ENCODE measurements at places on chromosomes 1 and 21.

- no peak for DNase-seq
Observed at GRCh38 chr1:235018720-235019444, 109.8 kb downstream of the TOMM20 start.

- no peak for DNase-seq
Observed at GRCh38 chr1:94142022-94142421, 21.1 kb upstream of the ABCA4 start.

DNA sequence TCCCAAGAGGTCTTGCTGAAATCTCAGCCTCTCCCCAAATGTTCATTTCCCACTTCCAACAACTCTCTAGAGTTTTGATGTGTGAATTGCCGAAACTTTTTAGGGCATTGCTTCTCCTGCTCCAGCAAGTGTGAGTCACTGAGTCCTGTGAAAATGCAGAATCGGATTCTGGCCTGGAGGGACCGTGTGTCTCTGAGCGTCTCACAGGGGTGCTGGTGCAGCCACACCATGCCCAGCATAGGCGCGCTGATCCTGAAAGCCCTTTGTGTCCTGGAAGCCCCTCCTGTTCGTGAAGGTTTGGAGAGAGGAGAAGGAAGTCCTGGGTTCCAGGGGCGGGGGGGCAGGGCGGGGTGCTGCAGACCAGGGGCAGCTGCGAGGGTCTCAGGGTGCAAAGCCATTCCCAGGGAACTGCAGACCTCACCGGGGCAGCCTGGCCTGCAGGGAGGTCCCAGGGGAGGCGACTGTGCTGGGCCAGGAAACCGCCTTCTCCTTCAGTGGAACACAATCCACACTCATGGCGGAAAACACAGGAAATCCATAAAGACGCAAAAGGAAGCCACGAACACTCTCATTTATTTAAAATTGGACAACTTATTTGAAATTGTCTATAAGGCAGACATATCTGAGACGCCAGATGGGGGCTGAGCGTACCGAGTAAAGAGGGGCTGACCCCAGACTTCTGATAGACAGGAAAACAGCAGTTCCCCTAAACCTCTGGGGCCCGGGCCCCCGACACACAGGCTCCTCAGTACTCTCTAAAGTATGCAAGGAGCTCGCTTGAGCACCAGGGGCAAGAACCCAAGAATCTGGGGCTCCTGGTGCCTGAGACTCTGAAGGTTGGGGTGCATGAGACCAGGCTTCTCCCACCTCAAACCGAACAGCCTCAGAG lies 43.5 kb upstream of the ADARB1 start:
- DNase-seq, result no peak

DNA sequence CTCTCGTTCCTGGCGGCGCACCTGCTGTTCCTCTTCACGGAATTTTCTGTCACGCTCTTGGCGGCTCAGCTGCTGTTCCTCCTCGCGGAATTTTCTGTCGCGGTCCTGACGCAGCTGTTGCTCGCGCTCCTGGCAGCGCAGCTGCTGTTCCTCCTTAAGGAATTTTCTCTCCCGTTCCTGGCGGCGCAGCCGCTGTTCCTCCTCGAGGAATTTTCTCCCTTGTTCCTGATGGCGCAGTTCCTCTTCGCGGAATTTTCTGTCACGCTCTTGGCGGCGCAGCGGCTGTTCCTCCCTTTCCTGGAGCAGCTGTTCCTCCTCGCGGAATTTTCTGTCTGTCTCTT lies 6.4 kb downstream of the TCHH start:
- no peak for DNase-seq

DNA sequence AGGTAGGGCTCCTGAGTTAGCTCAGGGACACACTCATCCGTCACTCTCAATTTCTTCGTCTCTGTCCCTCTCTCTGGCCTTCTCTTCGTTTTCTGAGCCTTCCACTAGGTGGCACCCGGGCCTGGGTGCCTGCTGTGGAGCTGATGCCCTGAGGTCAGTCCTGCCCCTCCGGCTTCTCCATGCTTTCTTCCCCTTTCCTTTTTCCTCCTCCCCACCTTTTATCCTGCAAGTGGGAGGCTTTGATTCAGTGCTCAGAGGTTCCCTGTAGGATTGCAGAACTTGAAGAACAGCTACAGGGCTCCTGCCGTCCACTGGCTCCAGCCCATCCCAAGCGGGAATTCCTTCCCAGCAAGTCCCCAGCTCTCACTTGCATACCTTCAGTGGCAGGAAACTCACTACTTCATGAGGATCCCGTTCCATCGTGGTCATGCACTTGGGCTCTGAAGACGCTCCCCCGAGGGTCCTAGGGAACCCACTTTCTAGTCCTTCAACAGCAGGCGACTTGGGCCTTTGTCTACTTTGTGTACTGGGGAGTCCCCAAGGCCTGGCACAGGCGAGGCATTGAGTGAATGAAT lies 45.6 kb downstream of the SRRM1 start:
- DNase-seq, result peak; percentile 60

- DNase-seq, result no peak
Observed at GRCh38 chr1:51699391-51699790, 82.5 kb downstream of the OSBPL9 start.

GRCh38 chr1:8813016-8813763 lies 4.2 kb downstream of the RERE start:
- DNase-seq, result no peak

DNA sequence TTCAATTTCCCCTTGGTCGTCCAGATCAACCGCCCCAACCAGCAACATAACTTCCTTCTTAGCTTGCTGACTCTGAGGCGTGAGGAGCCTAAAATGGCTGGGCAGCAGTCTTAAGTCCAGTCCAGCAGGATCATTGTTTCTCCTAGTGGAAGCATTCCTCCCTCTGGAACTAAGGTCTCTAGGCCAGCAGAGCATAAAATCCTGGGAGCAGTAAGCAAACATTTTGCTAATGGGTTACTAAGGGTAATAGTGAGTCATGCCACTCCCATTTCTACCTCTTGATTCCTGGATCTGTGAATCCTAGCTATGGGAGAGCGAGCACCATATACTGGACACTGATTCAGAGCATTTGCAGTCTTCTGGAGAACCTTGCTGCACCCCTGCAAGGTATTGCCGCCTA lies 59.9 kb downstream of the ADSS2 start:
- no peak for DNase-seq

GRCh38 chr1:236552901-236553300 lies 29.1 kb downstream of the LGALS8 start:
- DNase-seq, result no peak

DNA sequence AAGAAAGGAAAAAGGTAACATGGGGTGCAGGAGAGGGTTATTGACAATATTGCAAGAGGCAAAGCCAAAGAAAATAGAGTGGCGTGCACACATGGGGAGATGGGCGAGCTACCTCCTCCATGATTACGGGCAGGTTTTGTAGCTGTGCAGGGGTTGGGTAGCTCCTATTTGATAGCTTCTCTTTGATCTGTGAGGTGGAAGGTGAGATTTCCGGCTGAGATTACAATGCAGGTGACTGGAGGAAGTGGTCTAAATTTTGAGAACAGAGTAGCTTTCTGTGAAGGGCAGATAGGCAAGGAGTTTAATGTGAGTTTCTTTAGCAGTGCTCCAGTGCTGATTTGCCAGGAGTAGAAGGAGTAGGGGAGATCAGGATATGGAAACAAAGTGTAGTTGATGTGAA lies 263.4 kb downstream of the PLA2G4A start:
- DNase-seq, result no peak
